ENCODE measurements at places on chromosomes 3 and 15.

- no peak for DNase-seq
Observed at GRCh38 chr15:92041371-92041770, 187.9 kb downstream of the SLCO3A1 start.

DNA sequence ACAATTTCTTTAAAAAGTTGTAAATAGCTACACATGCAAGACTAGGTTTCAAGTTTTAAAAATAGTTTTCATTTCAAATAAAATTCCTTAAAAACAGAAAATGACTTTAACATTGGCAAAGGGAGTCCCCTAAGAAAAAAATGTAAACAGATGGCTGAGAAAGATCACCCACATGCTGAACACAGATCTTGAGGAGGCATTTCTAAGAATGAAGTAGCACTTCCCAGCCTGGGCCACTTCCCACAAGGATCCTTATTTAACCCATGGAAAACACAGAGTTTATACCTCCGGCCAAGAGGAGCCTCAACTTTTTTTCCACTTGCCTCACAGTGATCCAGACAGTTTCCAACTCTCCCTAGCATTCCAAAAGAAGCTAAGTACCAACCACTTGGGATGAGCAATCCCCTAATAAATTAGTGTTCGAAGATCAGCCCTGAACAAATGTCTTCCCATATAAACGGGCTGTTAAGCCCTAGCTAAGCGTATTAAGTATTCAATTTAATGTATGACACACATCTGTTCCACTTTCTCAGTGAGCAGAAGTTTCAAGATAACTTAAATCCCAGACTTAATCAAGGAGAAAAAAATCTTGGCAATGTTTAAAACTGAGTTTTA is 61.4 kb downstream of the GADL1 start:
- no peak for DNase-seq

- DNase-seq, result no peak
Observed at GRCh38 chr3:52262447-52262846, 16.0 kb downstream of the WDR82 start.

- DNase-seq, result no peak
Observed at GRCh38 chr3:47024932-47025331, 45.5 kb downstream of the NBEAL2 start.

DNA sequence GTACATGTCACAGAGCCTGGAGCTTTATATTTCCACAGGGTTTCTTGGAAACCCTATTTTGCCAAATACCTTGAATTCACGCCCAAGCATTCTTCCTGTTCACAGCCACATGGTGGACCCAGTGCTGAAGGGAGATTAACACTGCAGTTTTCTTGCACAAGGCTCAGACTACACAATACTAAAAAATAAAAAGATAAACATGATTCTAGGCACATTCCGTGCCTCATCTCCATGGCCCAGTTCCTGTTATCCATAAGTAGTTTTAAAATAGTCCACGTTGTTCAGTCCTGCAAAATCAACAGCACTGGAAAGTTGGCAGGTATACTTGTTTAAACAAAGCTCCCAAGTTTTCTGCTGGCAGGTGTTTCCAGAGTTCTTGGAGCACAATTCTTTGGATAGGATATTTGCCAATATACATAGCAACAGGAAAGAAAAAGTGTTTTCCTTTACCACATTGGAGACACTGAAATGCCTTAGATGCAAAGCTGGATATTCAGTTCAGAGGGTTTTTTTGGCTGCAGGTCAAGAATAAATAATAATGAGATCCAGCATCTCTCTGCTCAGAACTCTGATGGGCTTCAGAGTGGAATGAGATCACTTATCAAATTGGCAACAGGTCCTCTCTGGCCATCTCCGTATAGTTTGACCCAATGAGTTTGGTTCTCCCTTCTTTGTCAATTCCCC is 88.1 kb upstream of the TGFBR2 start:
- no peak for DNase-seq

GRCh38 chr3:135084405-135084804 is 289.3 kb downstream of the EPHB1 start:
- no peak for DNase-seq

DNA sequence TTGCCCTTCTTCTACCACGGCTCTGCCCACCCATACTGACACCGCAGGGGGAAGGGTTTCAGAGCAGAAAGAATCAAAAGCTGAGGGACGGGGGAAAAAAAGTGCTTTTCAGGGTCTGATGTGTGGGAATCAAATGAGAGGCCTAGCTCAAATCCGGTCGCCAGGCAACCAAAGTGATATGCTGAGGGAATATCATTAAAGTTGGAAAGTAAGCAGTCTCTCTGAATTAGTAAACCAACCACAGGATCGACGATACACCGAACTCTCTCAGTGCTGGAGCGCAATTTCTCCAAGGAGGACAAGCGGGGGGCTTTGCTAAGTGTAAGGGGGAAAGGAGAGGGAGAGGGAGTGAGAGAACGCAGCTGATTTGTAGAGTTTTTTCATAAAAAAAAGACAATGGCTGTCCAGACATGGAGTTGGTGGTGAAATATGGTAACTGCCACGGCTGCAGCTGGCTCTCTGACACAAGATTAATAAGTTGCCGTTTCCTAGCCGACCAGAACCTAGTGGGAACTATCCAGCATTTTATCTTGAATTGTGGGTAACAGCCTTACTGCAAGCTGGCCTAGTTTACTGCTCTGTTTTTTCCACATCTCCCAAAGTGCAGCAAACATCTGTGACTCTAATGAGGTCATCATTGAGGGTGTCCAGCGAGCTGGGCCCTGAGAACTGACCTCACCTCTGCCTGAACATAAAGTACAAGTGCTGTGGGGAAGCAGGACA is 530.2 kb downstream of the SOX2 start:
- no peak for DNase-seq

DNA sequence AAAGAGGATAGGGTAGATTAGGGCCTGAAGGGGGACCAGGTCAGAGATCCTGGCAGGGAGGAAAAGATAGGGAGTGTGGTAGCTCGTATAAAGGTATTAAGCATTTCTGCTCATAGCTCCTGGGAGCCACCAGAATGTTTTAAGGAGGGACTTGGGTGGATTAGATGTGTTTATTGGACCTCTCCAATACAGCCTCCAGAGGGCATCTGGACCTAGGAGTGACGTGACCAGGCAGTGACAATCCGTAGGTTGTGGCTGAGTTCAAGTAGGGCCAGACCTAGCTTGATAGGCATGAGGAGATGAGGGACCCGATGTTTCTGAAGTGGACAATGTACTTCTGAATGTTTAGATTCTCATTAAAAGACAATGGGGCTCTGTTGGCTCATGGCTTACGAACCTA is 435.2 kb downstream of the MCTP2 start:
- DNase-seq, result no peak

- no peak for DNase-seq
Observed at GRCh38 chr15:33150431-33150941, 44.0 kb downstream of the FMN1 start.

GRCh38 chr15:78341057-78341987 is 1.2 kb downstream of the CRABP1 start:
- DNase-seq, result no peak

- no peak for DNase-seq
Observed at GRCh38 chr15:90049030-90049429, 47.9 kb downstream of the ZNF710 start.

GRCh38 chr3:95197661-95198060 is 1134.8 kb downstream of the NSUN3 start:
- DNase-seq, result no peak

GRCh38 chr3:55678546-55679216 is 191.6 kb upstream of the WNT5A start:
- no peak for DNase-seq

- DNase-seq, result no peak
Observed at GRCh38 chr3:118501152-118501551, 533.5 kb downstream of the IGSF11 start.

DNA sequence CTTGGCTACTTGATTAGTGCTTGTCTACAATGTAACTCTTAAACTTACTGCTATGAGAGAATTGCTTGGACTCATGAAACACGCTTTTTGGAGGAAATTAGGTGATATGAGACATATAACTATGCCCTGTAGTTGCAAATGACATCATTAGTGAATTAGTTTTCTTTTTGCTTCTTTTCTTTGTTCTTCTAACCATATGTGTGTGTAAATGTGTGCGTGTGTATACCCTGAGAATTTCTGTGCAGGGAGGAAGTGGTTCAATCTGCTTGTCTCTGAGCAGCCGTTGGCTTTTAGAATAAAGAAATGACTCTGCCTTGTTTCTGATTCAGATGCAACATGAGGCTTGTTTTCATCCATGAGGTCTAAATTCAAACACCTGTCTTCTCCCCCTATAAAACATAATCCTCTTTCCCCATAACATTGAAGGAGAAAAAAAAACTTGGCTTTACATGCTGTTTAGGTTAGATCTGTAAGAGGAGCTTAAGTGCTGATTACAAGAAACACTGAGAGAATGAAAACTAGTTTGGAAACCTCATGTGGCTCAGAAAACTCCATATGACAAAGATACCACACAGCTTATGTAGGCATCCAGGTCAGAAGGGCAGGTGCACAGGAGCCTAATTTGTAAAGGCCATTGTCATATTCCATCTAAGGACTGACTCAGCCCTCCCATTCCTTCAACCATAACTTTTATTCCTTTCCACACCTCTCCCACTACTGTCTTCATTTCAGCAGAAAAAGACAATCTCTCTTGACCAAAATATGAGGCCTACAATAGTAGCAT is 30.5 kb upstream of the BLM start:
- no peak for DNase-seq

DNA sequence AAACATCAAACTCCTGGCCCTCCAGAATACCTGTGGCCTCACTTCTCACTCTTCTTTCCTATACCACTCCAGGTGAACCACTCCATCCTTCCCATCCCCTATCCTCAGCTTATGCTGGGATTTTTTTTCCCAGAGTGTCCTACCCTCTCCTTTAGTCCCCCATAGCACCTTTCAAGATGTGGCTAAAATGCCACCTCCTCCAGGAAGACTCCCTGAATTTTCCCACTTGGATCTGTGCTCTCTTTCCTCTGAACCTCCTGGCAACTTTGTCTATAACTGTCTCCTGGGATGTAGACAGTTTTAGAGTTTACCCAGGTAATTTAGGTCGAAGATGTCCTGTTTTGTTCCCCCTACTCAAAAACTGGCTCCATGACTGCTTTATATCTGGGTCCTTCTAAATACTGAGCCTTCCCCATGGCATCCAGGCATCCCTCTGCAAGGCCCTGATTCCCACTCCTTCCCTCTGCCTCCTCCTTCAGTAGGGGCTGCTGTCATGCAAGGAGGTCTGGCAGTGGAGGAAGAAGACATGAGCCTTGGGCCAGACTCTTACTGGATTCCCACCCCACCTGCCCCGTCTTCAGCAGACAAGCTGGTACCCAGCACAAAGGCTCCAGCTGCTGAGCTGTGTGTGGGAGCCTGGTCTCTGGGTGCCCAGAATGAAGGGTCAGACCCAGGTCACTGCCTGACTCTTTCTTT is 161.5 kb downstream of the SMAD6 start:
- DNase-seq, result no peak

- no peak for DNase-seq
Observed at GRCh38 chr15:75104804-75105557, 81.6 kb downstream of the PPCDC start.

DNA sequence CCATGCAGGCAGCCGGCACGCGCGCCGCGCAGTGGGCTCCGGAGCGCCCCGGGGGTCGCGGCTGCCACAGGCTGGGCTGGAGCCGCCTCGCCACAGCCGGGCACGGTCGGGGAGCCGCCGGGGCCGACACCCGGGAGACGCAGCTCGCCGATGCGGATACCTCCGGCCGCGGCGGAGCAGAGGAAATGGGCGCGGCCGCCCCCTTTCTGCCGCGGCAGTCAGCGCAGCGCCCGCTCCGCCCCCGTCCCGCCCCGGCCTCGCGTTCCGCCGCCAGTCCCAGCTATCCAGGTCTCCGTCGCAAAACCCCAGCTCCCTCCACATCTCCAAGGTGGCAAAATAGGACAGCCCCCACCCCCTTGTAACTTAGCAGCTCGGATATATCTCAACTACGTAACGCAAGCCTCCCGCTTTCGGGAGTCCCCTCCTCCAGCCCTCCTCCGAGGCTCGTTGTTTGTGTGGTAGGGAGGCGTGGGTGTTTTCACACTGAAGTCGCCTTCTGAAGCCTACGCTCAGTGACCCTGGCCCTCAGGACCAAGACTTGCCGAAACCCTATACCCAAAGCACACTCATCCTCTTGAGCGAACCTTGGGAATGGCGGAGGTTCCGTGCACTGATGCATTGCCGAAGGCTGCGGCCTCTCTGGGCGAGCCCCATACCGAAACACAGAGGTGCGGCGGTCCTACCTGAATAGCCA is at the start of gene SH3BP5:
Gene SH3BP5, minus strand, starts transcription at position 182 of the 694 bp plus-strand sequence. Its CDS starts 178 bp downstream, at position 4.
- DNase-seq, result no peak

- no peak for DNase-seq
Observed at GRCh38 chr15:95168951-95169431, 937.6 kb downstream of the MCTP2 start.

- no peak for DNase-seq
Observed at GRCh38 chr3:177618873-177619733, 421.8 kb upstream of the TBL1XR1 start.

GRCh38 chr15:80558631-80559319 is 136.3 kb upstream of the ABHD17C start:
- no peak for DNase-seq

DNA sequence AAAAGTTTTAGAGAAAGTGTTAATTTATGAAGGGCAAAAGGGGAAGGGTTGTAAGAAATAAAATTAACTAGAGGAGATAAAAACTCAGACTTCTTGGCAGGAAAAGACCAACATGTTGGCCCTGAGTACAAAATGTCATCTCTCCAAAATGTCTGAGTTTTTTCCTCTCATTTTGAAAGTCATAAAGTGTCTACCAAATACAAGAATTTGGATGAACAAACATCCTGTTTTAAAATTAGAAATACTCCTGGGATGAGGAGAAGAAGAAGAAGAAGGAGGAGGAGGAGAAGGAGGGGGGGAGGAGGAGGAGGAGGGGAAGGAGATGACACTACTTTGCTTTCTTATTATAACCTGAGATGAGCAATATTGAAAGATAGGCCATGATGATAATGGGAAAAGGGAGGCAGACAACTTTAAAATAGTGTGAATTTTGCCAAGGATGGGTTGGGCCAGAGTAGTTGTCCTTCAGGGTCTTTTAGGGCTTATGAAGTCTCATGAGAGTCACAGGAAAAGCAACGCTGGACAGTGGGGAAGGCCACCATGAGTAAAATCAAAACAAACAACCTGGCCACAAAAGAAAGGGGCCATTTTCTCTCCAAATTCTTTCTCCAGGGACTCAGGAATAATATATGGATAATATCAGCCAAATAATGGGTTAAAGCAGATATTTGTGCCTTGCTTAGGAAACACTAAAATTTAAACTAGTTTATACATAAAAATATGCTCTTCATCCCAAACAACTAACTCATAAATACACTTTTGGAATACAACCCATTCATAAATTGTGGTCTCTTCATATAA is 632.9 kb downstream of the EPHA3 start:
- DNase-seq, result no peak

DNA sequence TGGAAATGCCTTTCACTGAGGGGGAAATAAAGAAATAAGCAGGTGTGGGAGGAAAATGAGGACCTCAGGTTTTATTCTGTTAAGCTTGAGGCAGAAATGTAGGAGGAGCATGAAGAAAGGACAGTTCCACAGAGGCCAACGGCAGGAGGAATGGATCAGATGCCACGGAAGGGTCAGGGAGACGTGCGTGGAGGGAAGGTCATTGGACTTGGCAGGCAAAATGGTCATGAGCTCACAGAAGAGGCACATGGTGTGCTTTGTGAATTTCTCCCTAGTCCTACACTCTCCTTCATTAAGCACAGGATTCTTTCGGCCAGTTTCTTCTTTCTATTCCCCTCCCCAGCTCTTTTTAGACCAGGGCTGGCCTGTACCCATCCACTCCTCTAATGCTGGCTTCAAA is 32.5 kb upstream of the THSD4 start:
- no peak for DNase-seq

Measured in NCI-H1930 (cell line).